ENCODE measurements at places on chromosomes 16 and 17. TPM values are rescaled to one million over a fixed set of nuclear protein-coding genes. Genes with fewer than 3 reads are reported as not detected.

- DNase-seq, result no peak
Measured at GRCh38 chr16:28196387-28196987, 15.3 kb downstream of the XPO6 start.

DNA sequence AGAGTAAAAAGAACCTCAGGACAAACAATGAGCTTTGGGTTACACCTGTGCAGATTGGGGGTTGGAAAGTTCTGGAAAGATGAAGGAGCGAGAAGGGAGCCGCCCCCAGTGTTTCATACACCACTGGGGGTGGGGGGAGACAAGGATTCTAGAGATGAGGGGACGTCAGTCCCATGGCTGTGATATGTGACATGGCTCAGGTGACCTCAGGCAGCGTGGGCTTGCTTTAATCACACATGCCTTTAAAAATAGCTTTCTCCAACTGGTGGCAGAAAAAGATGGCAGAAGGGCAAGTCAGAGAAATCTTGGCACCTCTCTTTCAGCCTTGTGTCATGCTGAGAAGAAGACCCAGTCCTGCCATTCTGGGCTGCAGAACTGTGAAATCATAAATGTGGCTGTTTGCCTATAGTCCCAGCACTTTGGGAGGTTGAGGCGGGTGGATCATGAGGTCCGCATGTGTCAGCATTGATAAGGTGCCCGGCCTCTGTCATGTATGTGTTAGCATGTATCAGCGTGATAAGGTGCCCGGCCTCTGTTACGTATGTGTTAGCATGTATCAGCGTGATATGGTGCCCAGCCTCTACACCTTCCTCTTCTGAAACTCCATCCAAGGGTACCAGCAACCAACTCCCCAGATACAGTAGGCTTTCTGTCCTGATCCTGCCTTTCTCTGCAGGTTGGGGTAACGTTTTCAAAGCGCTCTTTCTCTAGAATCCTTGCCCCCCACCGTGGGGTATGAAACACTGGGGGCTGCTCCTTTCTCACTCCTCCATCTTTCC is 25.0 kb downstream of the WIPI1 start:
- no peak for DNase-seq

DNA sequence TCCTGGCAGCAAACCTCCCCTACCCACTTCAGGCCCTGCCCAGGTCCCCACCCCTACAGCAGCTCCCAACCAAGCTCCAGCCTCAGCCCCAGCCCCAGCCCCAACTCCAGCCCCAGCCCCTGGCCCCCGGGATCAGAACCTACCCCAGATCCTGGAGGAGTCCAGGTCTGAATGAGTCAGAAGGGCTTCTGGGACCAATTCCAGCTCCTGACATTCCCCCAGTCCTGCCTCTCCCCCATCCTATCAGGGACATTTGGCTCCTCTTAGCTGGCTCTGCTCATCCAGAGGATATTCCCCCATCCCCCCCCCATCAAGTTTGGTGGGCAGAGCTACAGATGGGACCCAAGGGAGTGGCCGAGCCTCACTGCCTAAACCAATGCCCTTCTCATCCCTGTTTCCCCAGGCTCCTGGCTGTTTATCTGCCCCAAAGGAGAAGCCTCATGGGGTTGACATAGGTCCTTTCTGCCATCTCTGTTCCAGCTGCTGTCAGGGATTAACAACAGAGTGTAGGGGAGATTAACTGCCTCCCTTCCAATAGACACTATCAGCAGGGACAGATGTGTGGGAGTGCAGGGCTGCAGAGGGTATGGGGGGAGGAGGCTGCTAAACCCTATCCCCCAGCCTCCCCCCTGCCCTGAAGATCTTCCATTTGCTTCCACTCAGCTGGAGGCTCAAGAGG is 16.5 kb downstream of the CNTNAP1 start:
- DNase-seq, result no peak

- no peak for DNase-seq
Measured at GRCh38 chr16:28575446-28576109, 21.3 kb downstream of the SULT1A2 start.

DNA sequence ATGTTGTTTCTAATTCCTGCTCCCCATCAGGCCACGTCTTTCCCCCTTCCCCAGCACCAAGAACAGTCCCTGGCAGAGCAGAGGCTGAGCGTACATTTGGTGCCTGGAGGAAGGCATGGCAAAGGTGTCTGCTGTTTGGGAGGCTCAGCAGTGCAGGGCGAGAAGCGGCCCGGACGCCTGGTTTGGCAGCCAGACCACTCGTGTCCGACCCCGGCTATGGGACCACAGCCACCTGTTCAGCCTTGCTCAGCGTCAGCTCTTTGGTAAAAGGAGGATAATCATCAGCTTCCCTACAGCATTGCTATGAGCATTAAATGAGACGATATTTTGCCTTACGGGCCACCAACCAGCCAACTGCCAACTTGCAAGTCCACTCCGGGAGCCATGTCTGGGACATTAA is 106.7 kb upstream of the CREBBP start:
- DNase-seq, result no peak

DNA sequence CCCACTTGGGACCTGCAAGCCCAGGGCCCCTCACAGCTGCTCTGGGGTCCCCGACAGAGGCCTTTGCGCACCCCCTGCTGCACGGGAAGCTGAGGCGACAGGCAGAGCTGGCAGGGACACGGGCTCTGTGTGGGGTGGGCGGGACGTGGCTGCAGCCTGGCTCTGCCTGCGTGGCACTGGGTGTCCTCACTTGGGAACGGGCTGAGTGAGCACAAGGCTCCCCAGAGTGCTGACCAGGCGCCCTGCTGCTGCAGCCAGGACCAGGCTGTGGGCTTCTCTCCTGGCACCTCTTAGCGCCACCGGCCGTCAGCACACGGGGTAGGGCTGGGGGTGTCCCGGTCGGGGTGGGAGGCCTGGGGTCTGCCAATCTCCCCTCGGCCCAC is 6.6 kb downstream of the C1QTNF8 start:
- no peak for DNase-seq

GRCh38 chr17:57158325-57158724 is 73.3 kb downstream of the AKAP1 start:
- DNase-seq, result no peak

GRCh38 chr17:74339537-74340195 is 13.6 kb downstream of the KIF19 start:
- DNase-seq, result no peak

DNA sequence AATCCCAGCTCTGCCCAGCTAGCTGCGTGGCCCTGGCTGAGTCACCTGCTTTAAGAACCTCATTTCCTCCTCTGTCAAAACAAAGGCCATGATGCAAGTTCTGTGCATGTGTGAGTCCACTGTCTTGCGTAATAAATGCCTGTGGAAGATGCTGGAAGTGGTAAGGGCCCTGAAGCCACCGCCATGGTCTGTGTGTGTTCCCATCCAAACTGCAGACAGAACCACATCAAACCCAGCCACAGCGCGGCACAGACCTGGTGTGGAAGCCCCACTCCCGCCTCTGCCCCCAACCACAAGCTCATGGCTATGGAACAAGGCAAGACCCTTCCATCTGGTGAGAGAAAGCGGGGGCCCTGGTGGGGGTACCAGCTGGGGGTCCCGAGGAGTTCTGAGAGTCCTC is 26.0 kb downstream of the NECAB2 start:
- DNase-seq, result no peak

DNA sequence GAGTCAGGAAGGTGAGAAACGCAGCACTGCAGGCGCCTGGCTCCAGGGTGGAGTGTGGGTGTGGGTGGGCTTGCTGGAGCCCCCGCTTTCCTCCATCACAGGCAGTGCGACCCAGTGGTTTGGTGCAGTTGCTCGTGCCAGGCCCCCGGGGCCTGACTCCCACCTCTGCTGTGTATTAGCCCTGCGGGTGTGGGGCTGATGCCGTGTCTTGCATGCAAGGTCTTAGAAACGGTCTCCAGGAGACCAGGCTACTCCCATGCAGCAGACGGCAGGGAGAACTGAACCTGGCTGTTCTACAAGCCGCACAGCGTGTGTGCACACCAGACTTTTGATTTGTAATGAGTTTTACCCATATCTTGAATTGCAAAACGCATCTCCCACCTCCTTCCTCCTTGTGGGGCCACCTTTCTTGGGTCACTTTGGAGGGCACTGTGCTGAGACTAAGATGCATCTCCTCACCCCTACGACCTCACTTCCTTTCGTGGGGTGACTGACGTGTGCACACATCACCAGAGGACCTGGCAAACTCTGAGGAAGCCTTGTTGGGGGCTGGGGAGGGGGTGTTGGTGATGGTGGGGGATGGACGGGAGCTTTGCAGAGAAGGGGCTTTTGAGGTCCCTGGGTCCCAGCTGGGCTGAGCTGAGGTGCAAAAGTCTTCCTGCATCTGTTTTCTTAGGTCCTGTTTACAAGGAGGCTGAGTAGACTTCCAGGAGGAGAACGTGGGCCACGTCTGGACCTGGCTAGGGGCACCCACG is 101.8 kb upstream of the TNRC6C start:
- no peak for DNase-seq

DNA sequence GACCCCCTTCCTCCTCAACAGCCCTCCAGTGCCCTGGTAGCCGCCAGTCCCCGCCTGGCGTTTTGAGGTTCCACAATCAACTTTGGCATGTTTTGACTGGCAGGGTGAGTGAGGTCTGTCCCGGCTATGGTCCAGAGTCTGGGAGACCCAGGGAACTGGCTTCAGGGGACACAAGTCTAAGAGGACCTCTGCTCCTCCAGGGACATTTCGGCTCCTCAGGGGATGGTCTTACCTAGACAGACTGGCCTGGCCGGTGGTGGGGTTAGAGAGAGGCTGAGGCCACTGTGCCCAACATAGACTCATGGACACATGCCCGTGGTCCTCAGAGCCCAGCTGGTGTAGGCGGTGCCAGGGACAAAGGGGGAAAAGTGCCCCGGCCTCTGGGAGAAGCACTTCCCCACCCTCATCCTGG is 2.2 kb downstream of the TMC8 start:
- DNase-seq, result no peak

DNA sequence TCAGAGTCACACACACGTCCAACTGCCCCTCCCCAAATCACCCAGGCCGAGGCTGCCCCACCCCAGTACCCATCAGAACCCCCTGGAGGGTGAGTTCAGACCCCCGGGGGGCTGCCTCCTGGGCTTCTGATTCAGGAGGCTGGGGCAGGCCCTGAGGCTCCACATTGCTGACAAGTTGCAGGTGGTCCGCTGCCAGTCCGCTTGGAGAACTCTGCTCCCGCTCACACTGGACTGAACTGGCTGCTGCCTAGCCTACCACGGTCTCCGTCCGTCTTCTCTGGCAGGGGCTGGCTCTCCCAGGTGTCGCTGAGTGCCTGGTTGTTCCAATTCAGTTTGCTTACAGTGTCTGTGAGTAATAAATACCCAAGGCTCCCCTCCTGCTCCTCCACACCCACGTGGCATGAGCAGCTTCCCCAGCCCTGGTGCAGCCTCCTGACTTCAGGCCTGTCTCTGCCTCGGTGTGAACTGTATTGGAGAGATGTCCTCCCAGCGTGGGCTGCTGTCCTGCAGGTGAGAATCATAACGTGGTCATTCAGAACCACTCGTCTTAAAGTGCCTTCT is 163.4 kb downstream of the LAT start:
- no peak for DNase-seq

DNA sequence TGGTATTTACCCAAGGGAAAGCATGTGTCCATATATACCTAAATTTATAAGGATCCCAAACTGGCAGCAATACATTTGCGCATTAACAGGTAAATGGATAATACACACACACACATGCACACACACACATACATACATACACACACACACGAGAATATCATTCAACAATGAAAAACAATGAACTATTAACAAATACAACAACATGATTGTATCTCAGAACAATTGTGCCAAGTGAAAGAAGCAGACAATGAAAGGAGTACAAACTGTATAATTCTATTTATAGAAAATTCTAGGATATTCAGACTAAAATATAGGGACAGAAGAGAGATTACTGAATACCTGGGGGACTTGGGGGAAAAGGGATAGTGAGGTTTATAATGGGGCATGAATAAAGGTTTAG is 323.0 kb downstream of the KCNJ2 start:
- DNase-seq, result no peak

GRCh38 chr16:29825145-29826044 is 5.1 kb downstream of the MVP start:
- no peak for DNase-seq

GRCh38 chr17:46986366-46986765 is 7.3 kb upstream of the RPRML start:
- DNase-seq, result no peak

Gene AOC3
- 0.21 TPM for total RNA-seq

Gene HBA1
- 4.4 TPM for total RNA-seq

Gene KRTAP1-1
- total RNA-seq, result not detected

Gene ZNF385C
- 0.21 TPM for total RNA-seq

Gene C17orf100
- 2.8 TPM for total RNA-seq

Gene CTRB1
- 2.7 TPM for total RNA-seq

Gene BIRC5
- total RNA-seq, result 119 TPM

Gene CNGB1
- not detected for total RNA-seq

Gene TUBB3
- 205 TPM for total RNA-seq

Gene GINS2
- 12.0 TPM for total RNA-seq
